ENCODE measurements at places on chromosomes 11 and 22.

DNA sequence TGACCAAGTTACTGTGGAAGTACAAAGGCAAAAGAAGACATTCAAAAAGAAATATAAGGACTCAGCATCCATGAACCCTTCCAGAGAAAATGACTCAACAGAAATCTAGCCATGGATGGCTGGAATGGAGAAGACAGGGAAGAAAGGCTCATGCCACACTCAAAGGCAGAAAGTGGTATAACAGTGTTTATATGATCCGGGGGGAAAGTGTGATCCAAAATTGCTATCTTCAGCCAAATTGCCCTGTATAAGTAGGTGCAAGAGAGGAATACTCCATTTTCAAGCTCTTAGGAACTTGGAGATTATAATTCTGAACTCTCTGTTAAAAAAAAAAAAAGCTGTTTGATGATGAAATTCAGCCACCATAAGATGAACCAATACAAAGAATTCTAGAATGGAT lies 81.8 kb upstream of the TENM4 start:
- DNase-seq = no peak

DNA sequence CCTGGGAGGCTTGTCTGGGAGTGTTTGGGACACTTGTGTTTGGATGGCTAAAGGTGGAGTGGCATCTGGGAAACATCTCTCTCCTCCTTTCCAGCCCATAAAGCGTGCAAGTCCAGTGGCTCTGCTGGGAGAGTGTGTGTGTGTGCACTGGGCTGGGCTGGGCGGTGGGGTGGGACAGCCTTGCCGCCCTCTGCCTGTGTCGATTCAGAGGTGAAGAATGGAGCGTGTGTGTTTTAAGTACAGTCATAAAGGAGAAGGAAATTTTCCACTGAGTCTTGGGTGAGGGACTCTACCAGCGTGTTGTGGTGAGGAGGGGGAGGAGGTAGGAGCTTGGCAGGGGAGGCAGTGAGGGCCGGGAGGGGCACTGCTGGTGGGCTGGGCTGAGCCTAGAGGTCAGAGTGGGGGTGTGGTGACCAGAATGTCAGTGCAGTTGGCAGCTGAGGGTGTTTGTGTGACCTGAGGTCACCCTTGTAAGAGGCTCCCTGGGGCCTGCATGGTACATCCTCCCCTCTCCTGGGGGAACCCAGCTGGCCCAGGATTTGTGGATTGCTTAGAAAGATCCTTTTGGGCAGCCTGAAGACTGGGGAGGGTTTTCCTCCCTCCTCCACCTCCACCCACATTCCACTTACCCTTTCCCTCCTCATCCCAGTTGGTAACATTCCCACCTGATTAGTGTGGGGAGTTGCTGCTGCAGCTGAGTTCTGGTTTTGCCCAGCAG lies 1.7 kb downstream of the TIMP3 start:
- DNase-seq = no peak

- DNase-seq = no peak
These were observed 5.9 kb upstream of the OR52L1 start for GRCh38 chr11:5992604-5993251.

- no peak for DNase-seq
These were observed 455.4 kb downstream of the DLG2 start for GRCh38 chr11:85171648-85172257.
